ENCODE measurements at places on chromosomes 16 and 17.

- DNase-seq = no peak
Measured at GRCh38 chr17:58234512-58234911, 3.9 kb upstream of the LPO start.

DNA sequence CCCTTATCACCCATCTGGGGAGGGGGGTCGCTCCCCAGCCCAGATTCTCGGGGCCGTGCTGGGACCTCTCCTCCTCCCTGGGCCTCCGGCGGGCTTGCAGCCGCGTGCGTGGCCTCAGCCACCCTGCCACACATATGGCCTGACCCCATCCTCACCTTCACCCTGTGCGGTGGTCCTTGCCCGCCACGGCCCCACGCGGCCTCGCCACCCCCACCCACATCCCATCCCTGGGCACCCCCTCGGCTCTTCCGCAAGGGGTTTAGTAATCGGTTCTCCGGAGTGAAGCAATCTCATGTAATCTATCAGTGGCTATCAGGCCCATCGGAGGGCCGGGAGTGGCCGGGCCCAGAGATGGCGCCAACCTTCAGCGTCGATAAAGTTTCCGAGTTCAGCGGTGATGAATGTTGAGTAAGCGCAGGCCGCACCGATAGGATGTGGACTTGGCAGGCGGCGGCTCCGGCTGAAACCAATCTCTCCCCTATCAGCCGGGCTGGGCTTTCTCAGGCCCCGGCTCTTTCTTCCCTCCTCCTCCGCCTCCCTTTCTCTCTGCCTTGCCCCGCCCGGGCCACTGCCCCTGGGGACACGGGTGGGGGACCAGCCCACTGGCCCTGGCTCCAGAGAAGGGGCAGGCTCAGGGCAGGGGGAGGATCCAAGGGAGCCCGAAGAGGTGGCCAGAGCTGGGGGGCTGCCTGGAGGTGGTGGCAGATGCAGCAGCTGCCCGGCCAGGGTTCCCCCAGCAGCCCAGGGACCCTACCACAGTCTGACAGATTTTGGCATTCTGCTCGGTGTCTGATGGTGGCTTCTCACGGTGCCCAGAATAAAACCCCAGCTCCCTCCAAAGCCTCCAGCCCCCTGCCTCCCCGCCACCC is 20.8 kb downstream of the ZFPM1 start:
- no peak for DNase-seq

DNA sequence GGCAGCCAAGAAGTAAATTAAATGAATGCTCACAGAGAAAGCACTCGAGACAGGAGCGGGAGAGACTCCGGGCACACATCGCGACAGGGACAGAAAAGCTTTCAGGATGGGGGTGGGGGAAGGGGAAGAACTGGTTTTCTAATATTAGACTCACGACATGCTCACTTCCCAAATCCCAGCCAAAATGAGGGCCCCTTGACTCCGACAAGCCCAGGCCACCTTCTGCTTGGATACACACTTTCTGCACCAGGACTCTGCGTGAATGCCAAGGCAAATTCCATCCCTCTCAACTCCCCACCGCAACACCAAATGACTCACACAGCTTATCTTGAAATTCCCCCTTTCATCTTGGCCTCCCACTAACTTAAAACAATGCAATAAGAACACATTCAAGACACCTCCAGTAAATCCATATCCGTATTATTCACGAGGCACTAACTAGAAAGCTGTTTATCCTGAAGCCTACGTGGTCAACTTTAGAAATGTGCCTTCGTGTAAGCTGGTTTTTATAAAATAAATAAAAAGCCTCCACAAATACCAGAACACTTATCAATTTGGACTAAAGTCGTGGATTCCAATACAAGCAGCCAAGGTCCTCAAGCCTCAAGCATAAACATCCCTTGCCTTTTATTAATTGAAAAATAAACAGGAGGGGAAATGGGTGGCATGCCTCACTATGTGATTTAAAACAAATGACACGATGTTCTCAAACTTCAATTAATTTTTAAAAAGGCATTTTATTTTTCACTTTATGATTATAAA is 46.1 kb downstream of the NXN start:
- DNase-seq = no peak

GRCh38 chr17:40024901-40025300 is 9.7 kb downstream of the CSF3 start:
- no peak for DNase-seq

- no peak for DNase-seq
Measured at GRCh38 chr17:79412886-79413390, 197.9 kb downstream of the RBFOX3 start.

DNA sequence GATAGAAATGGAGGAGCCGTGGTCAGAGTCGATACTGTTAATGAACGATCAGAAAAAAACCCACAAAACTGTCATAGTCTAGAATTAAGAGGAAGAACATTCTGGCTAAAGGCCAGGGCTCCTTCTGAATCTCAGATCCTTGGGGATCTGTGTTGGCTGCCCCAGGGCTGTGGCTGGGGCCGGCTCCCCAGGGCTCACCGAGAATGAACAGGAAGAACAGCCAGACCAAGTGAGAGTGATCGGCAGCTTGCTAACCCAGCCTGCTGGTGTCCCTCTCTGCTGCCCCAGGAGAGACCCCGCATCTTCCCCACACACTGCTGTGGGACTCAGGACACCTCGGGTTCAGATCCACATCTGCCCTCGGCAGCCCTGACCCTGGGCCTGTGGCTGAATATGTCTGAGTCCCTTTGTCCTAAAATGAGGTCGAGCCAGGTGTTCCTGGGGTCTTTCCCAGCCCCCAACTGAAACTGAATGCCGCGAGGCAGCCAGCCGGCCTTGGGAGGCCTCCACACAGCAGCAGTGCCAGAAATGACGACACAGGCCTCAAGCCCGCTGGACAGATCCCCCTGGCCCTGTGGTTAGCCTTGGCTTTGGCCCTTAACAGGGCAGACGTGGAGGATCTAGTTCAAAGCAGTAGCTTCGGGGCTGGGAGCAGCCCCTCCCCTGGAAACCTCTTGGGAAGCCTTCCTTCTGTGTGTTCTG is 23.9 kb upstream of the CLEC18A start:
- DNase-seq = no peak

DNA sequence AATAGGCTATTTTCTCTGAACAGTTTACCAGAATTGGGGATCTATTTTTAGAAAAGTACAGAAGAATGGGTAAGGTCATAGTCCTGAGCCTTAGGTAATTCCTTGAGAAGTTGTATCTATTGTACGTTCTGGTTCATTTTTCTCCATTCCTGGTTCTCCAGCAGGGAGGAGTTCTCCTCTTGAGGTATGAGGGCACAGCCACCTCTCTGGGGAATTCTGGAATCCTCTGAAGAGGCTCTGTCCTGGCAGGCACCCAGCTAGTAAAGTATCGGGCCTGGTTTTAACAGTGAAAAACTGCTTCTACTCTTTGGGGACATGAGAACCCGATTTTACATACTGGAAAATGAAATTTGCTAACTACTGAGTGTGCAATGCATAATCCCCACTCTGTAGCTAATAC is 19.6 kb upstream of the PMFBP1 start:
- no peak for DNase-seq

DNA sequence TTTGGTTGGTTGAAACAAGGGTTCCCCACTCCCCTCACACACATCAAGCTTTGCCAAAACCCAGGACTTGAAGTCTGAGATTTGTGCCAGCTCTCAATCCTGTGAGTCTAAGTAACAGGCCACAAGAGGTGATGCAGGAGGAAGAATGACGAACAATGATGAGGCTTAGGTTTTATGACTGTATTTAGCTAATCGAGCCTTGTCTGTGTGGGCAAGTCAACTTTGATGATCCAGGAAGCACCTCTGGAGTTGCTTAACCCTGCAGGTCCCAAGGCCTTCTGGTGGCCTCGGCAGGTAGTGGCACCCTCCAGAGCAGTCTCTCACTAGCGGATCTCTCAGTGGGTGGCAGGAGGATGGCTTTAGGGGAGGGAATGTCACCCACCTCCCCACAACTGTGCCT is 28.7 kb downstream of the CDK5RAP3 start:
- no peak for DNase-seq

DNA sequence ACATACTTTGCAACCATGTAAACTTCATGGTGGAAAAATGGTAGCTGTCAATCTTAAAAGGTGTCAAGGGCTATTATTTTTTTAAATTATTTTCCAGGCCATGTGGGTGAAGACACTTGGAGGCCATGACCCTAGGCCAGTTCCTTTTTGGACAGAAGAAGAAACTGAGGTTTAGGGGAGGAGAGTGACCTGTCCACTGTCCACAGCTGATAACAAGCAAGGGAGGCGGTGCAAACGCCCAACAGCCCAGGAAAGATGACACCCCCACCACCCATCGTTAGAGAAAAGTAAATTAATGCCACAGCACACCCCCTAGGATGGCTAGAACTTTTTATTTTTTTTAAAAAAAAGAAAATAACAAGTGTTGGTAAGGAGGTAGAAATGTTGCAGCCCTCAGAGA is 19.2 kb downstream of the ENPP7 start:
- no peak for DNase-seq

- DNase-seq = no peak
Measured at GRCh38 chr16:23724785-23725131, 11.7 kb upstream of the ERN2 start.

DNA sequence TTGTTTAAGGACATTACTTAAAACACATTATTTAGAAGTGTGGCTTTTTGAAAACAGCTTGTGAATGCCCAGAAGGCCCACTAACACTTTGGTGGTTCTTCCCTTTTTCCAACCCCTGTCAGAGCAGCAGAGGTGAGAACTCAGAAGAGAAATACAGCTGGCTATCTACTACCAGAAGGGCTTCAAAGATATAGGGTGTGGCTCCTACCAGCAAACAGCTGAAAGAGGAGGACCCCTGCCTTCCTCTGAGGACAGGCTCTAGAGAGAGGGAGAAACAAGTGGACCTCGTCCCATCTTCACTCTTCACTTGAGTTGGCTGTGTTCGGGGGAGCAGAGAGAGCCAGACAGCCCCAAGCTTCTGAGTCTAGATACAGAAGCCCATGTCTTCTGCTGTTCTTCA is 6.9 kb upstream of the RAPGEFL1 start:
- DNase-seq = no peak

DNA sequence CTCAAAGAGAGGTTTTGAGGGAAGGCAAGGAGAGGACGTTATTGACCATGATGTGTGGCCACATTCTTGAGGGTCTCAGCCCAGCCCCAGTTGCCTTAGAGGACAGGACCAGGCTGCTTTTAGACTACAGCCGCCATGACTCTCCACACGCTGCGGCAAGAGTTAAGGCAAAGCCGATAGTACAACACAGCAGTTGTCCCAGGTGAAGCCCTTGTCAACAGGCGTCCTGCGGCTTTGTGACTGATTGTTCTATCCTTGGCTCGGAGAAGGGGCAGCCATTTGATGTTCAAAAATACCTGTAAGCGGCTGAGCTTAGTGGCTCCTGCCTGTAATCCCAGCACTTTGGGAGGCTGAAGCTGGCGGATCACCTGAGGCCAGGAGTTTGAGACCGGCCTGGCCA is 28.8 kb downstream of the TMEM92 start:
- no peak for DNase-seq

GRCh38 chr17:4941319-4941610 is 1.2 kb downstream of the RNF167 start:
- DNase-seq = no peak

DNA sequence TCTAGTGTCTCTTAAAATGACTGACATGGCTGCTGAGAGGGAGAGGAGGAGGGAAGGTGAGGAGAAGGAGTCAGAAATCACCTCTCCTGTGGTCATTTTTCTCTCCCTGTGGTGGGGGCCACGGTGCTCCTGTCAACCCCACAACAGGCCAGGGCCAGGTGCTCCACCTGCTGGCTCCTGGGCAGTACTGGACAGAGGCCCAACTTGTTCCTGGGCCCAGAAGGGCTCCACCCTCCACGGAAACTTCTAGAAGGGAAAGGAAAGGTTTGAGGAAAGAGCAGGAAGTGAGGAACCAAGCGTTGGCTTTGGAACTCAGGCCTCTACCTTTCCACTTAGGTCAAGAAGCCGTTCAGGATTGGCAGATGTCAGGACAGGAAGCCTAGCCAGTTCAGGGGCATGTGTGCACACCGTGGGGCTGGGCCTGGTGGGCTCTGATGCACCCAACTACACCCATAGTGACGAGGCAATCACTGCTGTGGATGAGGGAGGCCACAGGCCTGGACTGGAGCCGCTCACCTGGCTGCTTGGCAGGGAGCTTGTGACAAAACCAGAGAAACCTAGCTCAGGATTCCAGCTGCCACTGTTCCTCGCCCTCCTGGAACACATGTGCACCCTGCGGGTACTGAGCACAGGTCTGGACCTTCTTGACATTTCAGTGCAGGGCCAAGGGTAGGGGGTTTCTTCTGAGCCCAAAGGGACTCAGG is 36.1 kb downstream of the WNT3 start:
- peak; percentile 13 for DNase-seq

DNA sequence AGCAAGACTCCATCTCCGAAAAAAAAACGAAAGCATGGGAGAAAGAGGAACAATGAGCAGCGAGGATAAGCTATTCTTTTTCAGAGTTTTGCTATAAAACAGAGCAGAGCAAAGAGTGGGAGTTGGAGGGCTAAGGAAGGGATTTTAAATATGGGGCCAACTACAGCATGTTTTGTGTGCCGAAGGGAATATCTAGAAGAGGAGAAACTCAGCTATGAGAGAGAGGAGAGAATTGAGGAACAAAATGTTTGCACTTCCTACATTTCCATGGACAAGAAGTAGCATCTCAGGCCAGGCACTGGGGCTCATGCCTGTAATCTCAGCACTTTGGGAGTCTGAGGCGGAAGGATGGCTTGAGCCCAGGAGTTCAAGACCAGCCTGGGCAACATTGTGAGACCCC is 13.1 kb upstream of the GRB2 start:
- no peak for DNase-seq

- no peak for DNase-seq
Measured at GRCh38 chr16:65406933-65407332, 285.1 kb upstream of the CDH11 start.

DNA sequence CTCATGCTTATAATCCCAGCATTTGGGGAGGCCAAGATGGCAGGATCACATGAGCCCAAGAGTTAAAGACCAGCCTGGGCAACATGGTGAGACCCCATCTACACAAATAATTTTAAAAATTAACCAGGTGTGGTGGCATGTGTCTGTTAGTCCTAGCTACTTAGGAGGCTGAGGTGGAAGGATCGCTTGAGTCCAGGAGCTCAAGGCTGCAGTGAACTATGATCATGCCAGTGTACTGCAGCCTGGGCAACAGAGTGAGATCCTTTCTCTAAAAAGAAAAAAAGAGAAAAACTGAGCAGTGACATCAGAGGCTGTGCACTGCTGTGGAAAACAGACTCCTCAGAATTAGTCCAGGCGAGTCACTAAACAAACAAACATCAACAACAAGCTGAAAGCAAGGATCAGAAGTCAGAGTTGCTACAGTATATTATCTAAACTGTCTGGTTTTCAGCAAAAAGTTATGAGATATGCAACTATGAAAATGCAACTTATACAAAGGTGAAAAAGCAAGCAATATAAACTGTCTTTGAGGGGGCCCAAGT is 39.3 kb downstream of the CBFB start:
- no peak for DNase-seq

- no peak for DNase-seq
Measured at GRCh38 chr16:57842601-57843000, 40.3 kb upstream of the KIFC3 start.

DNA sequence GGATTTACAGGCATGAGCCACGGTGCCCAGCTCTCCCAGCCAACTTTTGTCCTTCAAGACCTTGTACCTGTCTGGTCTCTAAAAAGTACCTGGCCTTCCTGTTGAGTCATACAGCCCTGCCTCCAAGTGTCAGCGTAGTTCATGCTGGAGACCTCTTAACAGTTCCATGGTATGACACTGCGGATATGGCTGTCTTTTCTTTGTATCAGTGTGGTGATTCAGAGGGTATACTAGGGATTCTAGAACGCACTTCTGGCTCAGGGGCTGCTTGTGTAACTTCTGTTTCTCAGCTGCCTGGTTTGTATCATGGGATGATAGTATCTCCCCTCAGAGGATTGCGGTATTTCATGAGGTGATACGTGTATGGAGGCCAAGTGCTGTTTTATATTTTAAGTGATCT is 2.0 kb upstream of the TMEM11 start:
- DNase-seq = no peak

- no peak for DNase-seq
Measured at GRCh38 chr17:74297941-74298340, 23.9 kb downstream of the DNAI2 start.

Data from CD4-positive, alpha-beta T cell treated with Interleukin-6 for 4 hours (primary cell).